ENCODE measurements at places on chromosomes 1 and 21.

DNA sequence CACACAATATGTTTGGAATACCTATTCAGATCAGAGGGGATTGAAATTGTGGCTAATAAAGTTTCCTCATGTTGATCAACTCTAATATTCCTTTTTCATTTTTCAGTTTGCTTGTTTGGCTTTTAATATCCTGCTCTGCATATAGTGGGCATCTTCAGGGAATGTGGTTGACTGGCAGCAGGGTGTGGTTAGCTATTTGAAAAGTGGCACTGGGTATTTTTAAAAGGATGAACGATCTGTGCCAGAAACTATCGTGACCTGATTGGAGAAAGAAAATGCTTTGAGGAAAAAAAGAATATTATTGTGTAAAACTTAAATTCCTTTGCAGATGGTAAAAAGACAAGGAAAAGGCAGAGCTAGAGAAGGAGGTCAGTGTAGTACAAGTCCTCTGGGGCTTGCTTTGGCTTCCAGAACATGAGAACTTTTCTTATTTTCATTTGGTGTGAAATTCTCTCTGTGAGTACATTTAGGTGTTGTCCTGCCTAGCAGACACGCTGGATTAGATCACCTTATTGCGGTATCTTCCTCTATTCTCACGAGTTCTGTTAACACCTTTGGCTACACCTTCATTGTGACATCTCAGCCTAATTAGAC lies 329.7 kb upstream of the SNX7 start:
- DNase-seq, result no peak

DNA sequence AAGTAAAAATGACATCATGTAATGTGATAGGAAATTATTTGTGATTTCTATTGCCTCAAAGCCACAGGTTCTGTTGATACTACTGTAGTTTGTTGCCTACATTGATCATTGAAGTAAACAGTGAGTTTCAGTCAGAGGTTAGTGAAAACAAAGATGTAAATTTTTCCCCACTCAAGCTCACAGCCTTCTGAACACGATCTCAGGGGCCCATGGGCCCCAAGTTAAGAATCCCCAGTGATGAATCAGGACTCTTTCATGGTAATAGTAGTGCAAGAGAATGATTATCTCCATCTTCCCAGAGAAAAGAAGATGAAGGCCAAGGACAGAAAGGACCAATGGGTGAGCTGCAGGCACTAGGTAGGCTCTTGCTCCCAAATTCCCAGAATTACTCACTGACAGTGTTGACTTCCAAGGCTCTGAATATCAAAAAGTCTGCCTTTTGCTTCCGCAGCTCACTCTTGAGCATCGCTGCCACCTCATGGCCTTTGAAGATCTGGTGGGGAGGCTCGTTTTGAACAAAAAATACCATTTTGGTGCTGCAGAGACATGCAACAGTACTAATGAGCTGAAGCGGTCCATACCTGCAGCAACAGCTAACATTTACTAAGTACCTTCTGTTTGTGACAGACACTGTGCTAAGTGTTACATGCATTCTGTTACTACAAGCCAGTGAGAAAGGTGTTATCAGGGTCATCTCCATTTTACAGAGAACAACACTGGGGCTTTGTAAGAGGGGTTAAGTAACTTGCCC lies 113.3 kb downstream of the KIAA0319L start:
- no peak for DNase-seq

DNA sequence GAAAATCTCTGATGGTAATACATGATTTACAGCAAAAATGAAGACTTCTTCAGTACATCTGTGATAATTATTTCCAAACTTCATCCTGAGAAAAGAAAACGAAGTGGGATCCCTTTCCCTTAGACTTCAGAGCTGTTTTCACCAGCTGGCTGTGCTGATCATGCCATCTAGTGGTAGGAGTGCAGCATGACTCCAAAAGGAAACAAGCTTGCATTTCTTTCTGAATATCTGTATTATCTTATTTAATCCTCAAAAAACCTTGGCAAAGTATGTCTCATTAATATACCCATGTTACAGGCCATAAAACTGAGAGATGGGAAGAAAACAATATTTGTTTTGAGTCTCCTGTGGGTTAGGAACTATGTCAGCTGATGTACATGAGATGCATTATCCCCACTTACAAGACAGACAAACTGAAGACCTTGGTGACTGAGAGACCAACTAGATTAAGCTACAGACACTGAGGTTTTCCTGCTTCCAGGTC lies 9.8 kb upstream of the GJA8 start:
- DNase-seq, result peak; percentile 46

DNA sequence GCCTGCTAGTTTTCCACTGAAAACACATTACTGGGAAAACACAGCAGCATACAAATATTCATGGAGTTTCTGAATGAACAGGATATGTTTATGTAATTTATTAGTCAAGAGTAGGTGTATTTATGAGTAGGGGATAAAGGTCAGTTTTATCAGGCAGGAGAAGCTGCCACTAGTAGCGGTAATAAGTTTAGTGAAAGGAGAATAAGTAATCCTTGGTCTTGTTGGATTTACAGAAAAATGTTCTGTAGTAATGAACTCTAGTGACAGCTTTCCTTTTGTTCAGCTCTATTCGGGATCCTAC lies 1.2 kb downstream of the MAST2 start:
- no peak for DNase-seq

GRCh38 chr21:42118901-42119300 lies 47.8 kb downstream of the UMODL1 start:
- no peak for DNase-seq

- DNase-seq, result no peak
Measured at GRCh38 chr1:20115479-20115878, 3.9 kb downstream of the PLA2G2D start.

GRCh38 chr1:96509951-96510350 lies 211.6 kb upstream of the PTBP2 start:
- no peak for DNase-seq

GRCh38 chr21:16069178-16070112 lies 339.7 kb downstream of the USP25 start:
- DNase-seq, result no peak

GRCh38 chr1:184462990-184463389 lies 76.2 kb downstream of the C1orf21 start:
- DNase-seq, result no peak

DNA sequence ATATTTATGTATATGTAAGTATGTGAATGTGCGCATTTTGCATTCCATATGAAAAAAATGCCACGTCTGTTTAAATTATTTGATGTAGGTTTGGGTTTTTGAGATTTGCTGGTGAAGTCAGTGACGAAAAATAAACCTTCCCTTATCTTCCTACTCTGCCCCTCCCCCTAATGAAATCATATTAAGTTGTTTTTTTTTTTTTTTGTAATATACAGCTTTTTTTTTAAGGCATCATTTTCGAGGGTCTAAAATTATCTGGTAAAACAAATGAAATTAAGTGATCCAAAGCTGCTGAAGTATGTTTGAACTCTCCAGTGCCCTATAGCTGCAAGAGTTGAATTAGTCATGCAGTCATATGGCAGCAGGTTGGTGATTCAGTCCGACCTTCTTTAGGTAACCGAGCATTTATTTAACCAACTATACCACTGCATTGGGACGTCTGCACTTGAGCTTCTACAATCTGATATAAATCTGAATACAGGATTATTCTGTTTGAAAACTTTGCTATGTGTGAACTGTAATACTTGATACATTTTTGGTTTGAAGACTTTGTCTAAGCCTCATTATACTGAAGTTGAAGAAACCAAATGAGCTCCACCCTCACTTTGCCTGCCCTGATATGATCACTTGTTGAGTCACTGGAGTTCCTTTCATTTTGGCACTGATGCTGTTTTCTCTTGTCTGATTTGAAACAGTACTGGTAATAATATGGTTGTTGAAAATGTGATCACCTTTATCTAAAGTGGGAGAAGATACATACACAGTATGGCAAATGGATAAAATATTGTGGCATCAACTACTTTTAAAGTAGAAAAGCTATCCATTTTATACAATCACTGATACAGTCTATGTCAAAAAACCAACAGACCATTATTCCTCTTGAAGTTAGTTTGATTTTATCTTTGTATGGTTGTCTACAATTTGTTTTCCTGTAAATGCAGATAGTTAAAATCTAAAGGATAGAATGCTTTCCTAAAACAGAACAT lies 11.7 kb downstream of the PDIK1L start:
- peak; percentile 84 for DNase-seq

DNA sequence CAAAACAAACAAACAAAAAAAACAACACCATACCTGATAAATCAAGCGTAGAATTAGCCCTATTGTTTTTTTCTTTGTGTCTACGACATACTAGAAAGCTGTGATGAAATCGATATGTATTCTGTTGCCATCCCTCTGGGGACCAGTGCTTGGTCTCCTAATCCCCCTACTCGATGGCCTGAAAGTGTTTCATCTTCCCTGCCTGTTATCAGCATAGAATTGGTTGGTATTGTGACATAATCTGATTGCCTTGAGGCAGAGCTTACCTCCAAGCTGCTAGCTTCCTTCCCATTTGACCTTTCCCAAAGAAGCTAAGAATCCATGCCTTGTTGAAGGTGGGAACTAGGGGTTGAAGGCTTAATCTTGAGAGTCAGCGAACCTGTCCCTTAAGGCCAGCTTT lies 40.7 kb upstream of the PIGV start:
- no peak for DNase-seq

GRCh38 chr1:213987422-213987926 lies 299 bp upstream of the PROX1 start:
- DNase-seq, result peak; percentile 23

GRCh38 chr1:193183019-193183627 lies 3.3 kb downstream of the B3GALT2 start:
- DNase-seq, result peak; percentile 14

DNA sequence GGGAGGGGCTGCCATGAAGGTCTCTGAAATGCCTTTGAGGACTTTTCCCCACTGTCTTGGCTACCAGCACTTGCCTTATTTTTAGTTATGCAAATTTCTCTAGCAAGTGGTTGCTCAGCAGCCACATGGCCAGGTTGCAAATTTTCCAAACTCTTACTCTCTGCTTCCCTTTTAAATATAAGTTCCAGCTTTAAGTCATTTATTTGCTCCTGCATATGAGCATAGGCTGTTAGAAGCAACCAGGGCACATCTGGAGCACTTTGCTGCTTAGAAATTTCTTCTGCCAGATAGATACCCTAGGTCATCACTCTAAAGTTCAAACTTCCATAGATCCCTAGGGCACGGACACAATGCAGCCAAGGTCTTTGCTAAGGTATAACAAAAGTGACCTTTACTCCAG lies 44.8 kb downstream of the DDAH1 start:
- no peak for DNase-seq

DNA sequence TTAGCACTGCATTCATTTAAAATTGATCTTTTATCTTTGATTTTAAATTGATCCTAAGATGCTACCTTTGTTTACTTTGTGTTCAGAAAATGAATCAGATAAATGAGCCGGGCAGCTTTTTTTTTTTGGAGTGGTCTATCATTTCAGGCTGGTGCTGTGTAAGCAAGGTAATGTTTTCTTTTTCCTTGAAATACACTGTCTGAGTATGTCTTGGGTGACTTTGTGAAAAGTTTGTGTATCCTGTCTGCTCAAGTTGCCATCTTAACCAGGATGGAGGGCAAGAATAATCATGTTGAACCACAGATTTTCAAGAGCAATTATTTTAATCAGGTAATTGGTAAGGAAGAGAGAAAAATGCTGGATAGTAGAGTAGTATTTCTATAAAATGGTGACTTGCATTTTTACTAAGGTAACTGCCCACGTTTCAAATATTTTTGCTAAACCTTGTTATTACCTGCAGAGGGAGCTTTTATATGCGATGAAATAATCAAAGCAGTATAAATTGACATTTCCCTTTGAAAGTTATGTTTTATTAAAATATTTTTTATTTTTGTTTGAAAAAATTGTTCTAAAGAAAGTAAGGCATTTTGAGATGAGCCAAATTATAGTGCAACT lies 11.1 kb downstream of the ADGRL2 start:
- peak; percentile 67 for DNase-seq

GRCh38 chr1:156804572-156805243 lies 11.9 kb downstream of the SH2D2A start:
- peak; percentile 16 for DNase-seq

DNA sequence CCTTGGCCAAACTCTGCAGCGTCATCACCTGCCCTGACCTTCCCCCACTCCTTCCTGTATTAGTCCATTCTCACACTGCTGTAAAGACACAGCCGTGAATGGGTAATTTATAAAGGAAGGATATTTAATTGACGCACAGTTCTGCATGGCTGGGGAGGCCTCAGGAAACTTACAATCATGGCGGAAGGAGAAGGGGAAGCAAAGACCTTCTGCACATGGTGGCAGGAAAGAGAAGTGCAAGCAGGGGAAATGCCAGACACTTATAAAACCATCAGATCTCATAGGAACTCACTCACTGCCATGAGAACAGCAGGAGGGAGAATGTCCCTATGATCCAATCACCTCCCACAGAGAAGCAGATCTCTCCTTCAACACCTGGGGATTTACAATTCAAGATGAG lies 408.5 kb downstream of the PTPRU start:
- DNase-seq, result no peak

DNA sequence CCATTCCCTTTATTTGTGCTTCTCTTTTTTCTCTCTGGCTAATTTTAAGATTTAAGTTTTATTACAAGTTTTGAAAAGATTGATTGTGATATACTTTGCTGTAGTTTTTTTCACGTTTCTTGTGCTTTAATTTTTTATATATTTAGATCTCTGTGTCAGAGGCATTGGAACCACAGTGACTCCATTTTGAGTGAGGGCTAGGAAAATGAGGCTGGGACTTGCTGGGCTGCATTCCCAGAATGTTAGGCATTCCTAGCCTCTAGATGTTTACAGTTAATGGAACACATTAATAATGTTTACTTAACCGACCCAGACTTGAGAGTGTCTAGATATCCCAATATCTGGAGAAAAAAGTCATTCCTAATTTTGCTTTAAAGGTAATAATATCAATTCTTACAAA lies 939.4 kb downstream of the BRINP3 start:
- no peak for DNase-seq

DNA sequence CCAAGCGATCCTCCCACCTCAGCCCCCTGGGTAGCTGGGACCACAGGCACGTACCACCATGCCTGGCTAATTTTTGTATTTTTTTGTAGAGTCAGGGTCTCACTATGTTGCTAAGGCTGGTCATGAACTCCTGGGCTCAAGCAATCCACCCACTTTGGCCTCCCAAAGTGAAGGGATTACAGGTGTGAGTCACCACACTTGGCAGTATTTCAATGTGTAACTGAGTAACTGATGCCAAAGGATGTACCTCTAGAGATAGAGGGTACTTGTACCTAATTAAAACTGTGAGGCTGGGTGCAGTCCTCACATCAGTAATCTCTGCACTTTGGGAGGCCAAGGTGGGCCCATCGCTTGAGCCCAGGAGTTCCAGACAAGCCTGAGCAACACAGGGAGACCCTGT lies 258.7 kb upstream of the DMRTA2 start:
- DNase-seq, result no peak
